Inflammatory macrophage (primary cell): ENCODE measurements at places on chromosomes 7 and 10.

DNA sequence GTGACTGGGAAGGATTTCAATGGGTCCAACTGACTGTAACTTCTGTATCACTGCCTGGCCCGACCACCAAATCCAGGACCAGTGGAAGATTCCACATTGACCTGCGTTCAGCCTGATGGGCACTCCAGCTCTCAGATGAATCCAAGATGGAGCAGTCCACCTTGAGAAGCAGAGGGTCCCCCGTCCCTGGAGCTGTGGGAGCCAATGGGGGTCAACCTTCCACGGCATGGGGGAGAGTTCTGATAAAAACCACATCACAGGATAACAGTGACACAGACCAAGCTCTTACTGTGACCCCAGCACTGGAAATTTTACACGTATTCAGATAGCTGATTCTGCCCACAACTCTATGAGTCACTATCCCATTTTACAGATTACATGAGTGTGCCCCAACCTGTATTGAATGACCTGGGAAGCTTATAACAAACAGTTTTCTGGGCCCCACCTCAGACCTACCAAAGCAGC, 11.2 kb downstream of the ZCCHC24 start:
- DNase-seq, result no peak

DNA sequence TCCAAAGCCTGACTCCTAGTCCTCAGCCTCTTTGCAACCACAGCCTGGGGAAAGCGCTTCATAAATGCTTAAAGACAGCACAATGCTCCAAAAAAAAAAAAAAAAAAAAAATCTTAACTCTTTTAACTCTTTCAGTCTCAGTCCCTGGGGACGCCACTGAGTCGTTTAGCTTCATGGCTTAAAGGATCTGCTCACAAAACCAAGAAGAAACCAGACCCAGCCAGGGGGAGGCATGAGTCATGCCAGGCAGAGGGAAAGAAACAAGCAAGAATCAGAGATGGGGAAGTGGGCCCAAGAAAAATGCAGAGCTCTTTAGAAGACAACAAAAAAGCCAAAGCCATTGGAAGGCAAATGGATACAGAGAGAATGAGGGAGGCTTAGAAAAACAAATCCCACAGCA, 32.5 kb upstream of the DOCK1 start:
- no peak for DNase-seq

- no peak for DNase-seq
Observed at GRCh38 chr7:115229401-115230105, 307.7 kb downstream of the MDFIC start.

GRCh38 chr10:99370993-99371392, 41.8 kb downstream of the CNNM1 start:
- peak; percentile 7 for DNase-seq
